AML-193 (cell line): ENCODE measurements at places on chromosomes 16 and 17.
A peak's percentile ranks its signal among the peaks of the same experiment; 100 is the strongest.

GRCh38 chr17:67311575-67311974 lies 54.8 kb downstream of the PSMD12 start:
- DNase-seq, result no peak

DNA sequence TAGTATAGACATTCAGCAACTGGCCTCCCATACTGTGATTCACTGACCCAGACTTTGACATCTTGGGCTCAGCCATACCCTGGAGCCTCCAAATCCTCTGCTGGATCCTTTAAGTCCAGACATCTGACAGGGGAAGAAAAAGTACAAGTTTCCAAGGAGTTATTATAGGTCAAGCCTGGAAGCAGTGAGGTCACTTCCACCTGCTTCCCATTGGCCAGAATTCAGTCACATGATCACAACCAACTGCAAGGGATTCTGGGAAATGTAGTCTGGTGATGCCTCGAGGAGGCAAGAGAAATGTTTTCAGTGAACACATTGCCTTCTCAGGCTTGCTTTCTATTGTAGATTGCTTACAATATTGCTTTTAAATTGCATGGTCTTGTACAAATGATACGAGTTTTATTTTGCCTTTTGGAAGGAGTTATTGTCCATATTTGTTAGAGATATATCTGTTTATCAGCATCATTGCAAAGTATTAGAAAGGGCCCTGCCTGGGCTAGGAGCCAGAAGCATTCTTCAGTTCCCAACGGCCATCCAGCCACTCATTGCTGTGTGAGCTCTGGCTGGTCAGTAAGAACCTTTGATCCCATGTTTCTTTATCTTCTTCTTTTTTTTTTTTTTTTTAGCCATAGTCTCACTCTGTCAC lies 696.9 kb downstream of the WWOX start:
- DNase-seq, result no peak

GRCh38 chr16:49920397-49920796 lies 64.5 kb upstream of the ZNF423 start:
- no peak for DNase-seq

- no peak for DNase-seq
These were observed 7.1 kb upstream of the CDH15 start for GRCh38 chr16:89164436-89164835.

- no peak for DNase-seq
These were observed 260.1 kb downstream of the IRX3 start for GRCh38 chr16:54026456-54026855.

DNA sequence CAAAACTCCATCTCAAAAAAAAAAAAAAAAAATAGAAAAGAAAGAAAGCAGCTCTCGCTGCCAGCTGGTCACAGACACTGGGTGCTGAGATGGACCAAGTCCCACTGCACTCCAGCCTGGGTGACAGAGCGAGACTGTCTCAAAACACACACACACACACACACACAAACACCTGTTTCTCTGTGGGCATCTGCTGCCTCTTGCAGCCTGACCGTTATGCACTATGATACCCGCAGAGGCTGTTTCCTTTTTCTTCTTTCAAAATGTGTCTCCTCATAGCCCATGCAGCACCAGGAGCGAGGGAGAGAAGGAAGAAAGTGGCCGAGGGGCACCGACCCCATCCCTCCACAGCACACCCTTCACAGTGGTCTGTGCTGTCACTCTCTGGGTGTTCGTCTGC lies 36.9 kb upstream of the KLHDC4 start:
- no peak for DNase-seq

GRCh38 chr17:40191237-40192208 lies 14.3 kb downstream of the RAPGEFL1 start:
- peak; percentile 66 for DNase-seq

DNA sequence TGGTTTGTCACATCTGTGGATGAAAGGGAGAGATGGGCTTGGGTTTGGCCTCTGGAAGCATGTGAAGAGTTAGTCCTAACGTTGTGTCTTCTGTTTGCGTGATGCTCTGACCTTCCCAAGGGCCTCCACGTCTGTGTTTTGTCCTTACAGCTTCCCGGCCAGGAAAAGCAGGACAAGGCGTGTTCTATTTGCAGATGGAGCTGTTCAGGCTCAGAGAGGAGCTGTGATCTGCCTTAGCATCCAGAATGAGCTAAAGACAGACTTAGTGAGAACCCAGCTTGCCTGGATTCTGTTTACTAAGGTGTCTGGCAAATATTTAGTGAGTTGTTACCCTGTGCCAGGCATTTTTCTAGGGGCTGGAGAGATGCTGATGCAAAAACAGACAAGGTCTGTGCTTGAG lies 282.1 kb downstream of the CBLN1 start:
- DNase-seq, result no peak

DNA sequence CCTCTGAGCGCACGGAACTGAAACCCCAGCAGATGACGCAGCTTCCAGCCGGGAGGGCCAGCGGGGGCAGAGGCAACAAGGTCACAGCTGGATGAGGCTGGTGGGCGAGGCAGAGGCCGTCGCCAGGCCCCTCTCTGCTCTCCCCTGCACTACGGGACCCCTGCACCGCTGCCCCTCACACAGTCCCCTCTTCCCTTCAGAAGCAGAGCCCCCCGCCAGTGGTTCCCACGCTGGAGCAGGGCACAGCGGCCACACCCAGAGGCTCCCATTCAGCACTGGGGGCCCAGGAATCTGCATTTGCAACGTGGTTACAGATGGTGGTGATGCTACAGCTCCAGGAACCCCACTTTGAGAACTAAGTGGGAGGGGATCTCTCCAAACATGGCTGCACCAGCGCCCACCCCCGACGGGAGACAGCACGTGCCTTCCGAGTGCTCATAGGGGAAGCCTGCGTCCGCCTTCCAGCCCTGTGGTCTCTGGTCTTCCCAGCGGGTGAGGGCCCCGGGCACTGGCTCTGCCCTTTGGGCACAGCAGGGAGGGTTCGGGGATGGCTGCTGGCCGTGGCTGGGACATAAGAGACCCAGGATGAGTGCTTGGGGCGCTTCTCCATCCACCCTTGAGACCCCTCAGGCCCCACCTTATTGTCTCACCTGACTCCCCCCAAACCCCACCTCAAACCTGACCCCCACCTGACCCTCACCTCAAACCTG lies 4.7 kb upstream of the RAB40B start:
- no peak for DNase-seq

DNA sequence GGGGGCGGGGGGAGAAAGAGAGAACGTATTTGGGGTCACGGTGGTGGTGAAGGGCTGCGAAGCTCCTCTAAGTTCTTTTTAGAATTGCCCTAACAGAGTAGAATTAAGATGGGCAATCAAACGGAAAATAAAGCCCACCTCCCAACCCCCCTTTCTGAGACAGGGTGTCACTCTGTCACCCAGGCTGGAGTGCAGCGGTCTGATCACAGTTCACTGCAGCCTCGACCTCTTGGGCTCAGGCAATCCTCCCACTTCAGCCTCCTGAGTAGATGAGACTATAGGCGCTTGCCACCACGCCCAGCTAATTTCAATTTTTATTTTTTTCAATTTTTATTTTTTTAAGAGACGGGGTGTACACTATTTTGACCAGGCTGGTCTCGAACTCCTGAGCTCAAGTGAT lies 710 bp upstream of the CAVIN1 start:
- no peak for DNase-seq

GRCh38 chr17:82446124-82446523 lies 4.4 kb downstream of the CYBC1 start:
- DNase-seq, result no peak

GRCh38 chr17:7855660-7856010 lies 769 bp downstream of the TMEM88 start:
- no peak for DNase-seq

GRCh38 chr17:47834756-47835155 lies 3.3 kb downstream of the LRRC46 start:
- DNase-seq, result no peak

GRCh38 chr16:29756654-29757053 lies 10.9 kb upstream of the C16orf54 start:
- DNase-seq, result no peak

DNA sequence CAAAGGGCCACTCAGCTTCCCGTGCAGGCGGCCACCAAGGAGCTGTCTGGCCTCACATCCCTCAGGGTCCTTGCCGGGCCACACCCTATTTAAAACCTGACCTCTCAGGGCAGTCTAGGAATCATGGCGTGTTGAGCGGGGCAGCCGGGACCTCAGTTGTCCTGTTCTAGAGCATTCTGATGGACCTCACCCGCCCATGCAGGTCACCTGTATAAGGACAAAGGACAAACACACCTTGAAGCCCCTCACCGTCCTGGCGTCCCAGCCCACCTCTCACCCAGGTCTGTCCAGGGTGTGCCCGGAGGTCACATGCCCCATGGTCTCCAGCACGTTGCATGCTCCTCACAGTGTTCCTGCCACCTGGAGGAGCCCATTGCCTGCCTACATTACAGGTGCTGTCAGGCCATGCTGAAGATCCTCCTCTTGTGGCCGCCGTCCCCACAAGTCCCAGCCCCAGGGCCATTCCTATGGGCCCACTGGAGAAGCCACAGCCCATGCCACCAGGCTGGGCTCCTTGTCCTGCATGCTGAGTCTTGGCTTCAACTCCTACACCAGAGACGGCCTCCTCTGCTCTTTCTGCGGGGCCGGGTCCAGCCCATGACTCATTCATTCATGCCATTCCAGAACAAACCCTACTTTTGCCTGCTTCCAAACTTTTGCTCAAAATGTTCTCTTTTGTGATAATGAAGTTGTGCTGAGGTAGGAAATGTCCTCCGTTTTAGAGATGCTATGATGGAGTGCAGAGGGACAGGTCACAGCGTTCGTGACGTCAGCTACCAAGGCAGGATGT lies 46.3 kb downstream of the PEMT start:
- DNase-seq, result no peak

- DNase-seq, result no peak
These were observed 182.8 kb downstream of the SEC14L1 start for GRCh38 chr17:77323413-77324171.

GRCh38 chr17:76888661-76889060 lies 20.5 kb downstream of the MGAT5B start:
- DNase-seq, result no peak

GRCh38 chr17:45834471-45835396 lies 9.9 kb upstream of the SPPL2C start:
- no peak for DNase-seq

- no peak for DNase-seq
These were observed 41.7 kb downstream of the RAI1 start for GRCh38 chr17:17722906-17723353.

DNA sequence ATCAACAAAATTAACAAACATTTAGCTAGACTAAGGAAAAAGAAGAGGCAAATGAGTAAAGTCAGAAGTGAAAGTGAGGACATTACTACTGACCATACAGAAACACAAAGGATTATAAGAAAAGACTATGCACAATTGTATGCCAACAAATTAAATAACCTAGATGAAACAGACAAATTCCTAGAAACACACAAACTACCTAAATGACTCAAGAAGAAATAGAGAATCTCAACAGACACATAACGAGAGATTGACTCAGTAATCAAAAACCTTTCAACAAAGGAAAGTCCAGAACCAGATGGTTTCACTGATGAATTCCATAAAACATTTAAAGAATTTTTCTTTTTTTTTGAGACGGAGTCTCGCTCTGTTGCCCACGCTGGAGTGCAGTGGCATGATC lies 35.7 kb upstream of the MYLK3 start:
- no peak for DNase-seq

DNA sequence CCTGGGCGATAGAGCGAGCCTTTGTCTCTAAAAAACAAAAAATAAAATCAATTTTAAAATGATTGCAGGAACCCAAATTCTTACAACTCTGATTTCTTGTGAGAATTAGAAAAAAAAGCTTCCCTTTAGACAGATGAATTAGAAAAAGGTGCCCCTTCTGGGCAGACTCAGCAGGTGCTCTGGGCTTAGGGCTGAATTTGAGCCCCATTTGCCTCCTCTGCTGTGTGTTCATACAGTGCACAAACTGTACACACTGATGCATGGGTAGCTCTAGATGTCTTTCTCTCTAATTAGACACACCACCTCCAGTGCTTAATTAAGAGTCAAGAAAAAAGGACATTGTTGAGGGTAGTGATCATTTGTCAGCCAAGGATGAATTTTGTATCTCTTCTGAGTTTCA lies 38.5 kb upstream of the NOL11 start:
- DNase-seq, result no peak

GRCh38 chr17:79836972-79837887 lies 2.0 kb downstream of the CBX4 start:
- DNase-seq, result peak; percentile 92

- DNase-seq, result no peak
These were observed 219.5 kb downstream of the NTN1 start for GRCh38 chr17:9240659-9241370.

GRCh38 chr17:32910769-32911168 lies 17.2 kb upstream of the TMEM98 start:
- no peak for DNase-seq

- DNase-seq, result no peak
These were observed 42.9 kb downstream of the PSMD12 start for GRCh38 chr17:67323445-67323844.

GRCh38 chr16:78773291-78773702 lies 673.8 kb downstream of the WWOX start:
- DNase-seq, result no peak

DNA sequence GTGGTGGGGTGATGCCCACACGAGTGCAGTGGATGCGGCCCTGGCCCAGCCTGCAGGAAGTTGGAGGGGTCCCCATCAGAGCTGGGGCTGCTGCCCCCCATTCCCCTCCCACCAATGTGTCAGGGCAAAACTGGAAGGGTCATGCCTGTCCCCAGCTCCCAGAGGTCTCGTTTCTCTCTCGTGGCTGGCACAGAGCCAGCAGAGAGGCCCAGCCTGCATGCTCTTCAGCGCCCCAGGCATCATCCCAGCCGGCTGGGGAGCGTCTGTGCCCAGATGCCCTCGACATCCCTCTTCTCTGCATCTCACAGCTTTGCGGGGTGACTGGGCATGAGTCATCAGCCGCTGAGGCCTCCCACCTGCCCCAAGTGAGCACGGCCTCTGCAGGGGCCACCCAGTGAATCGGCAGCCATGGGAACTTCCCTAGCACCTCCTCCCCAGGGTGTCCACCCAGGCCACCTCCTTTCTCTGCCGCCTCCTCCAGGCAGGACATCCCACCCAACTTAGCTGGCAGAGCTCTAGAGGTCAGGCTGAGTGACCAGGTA lies 9.8 kb upstream of the CSNK1D start:
- peak; percentile 47 for DNase-seq

DNA sequence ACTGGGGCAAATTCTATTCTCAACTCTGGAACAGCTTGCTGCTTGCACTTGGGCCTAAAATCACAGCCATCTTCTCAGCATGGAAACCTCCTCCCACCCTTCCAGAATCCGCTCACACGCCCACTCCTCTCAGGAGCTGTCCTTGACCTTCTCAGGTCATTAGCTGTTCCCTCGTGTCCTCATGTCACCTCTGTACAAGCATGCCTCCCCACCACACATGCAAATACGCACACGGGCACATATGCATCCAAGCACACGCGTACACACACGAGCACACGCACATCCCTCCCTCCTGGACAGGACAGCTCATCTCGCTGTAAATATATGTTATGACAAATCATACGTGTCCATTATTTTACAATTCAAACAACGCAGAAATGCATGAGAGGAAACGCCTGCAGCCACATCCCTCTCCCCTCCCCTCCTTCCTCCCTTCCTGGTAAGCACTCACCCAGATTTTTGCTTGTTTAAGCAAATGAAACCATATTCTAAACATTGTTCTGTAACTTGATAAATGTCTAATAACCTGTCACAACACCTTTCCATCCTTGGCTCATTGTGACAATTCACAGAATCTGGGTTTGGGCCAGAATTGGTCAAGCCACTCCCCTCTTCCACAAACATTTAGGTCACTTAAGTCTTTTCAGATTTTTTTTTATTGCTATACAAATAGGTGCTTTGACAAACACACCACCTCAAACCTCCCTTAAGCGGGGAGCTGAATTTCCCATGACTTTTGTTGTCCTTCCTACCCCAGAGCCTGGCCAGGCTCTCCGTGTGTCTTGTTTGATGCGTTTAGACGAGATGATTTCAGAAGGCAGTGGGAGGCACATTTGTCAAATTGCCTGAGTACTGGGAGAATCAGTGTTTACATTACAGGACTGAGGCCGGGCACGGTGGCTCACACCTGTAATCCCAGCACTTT lies 41.7 kb downstream of the DNAH17 start:
- DNase-seq, result no peak
